ENCODE measurements at places on chromosomes 2 and 18. TPM values are rescaled to one million over a fixed set of nuclear protein-coding genes. Genes with fewer than 3 reads are reported as not detected.

GRCh38 chr2:239306274-239307220, 94.3 kb downstream of the HDAC4 start:
- DNase-seq: no peak

DNA sequence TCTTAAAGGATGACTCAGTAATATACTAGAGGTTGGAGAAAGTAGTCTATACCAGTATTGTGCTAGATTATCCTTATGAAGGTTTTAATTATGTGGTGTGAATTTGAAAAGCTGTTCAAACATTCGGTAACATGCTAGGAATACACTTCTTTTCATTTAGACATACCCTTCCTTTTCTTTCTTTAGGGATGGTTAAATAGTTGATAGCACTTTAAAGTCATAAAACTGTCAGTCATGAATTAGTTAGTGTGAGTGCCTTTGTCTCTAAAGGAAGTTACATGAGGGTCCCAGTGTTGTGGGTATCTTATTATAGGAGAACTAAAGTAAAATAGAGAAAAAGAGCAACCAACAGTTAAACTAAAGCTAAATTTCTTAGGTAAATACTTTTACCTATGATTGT, 149.3 kb downstream of the CSRNP3 start:
- DNase-seq: no peak

Gene CDH20
- not detected for total RNA-seq

- DNase-seq: no peak
Observed at GRCh38 chr18:78688916-78689315, 290.7 kb upstream of the SALL3 start.

Gene SERPINB12
- not detected for total RNA-seq

Gene NT5C1B
- total RNA-seq: not detected

Gene MFSD6
- 42.1 TPM for total RNA-seq

DNA sequence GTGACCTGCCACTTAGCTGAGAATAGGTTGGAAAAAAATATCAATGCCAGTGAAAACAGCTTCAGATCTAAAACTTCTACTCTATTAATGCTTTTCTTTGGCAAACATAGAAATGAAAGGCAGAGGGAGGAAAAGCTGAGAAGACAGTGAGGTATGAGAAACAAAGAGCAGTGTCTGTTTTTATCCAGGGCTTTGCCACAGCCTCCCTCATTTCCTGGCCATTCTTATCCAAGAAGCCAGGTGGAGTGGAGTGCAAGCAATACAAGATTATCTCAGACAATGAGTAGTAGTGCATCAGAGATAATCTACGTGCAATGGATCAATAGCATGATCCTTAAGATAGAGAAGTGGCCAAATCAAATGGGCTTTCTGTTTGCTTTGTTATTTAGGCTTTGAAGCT, 808.7 kb upstream of the PIK3C3 start:
- DNase-seq: no peak

All from activated T-cell treated with anti-CD3 and anti-CD28 coated beads, Interleukin-2, amount 50 U/mL, for 4 hours (primary cell).